ENCODE measurements at places on chromosomes 7 and 10.

- H3K4me1 ChIP-seq = no peaks in the 10 kb centered on the region
- H3K27me3 ChIP-seq = no peaks in the 10 kb centered on the region
- H3K27ac ChIP-seq = no peak overlapping the region
- no peak overlapping the region for H3K4me3 ChIP-seq
- DNase-seq = no peak
- no peaks in the 10 kb centered on the region for H3K36me3 ChIP-seq
Observed at GRCh38 chr7:71206184-71206583, 74.2 kb downstream of the GALNT17 start.

DNA sequence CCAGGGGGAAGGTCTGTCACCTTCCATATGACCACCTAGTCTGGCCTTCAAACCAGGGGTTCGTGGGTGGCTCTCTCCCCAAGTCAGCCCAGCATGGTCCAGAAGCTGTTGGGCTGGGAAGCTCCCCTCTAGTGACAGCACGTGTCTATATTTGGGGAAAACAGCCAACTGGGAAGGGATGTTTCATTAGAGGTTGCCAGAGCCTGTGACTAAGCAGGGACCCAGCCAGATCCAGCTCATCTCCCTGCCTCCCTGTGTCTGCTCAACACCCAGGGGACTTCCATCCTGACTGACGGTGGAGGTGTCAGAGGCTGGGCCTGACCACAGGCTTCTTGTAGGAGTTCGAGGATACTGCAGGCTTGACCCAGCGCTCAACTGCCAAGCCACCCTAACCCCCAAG lies 10.5 kb downstream of the STYXL1 start:
- H3K4me1 ChIP-seq = no peaks in the 10 kb centered on the region
- no peak overlapping the region for H3K27ac ChIP-seq
- no peak overlapping the region for H3K4me3 ChIP-seq
- no peaks in the 10 kb centered on the region for H3K27me3 ChIP-seq
- H3K36me3 ChIP-seq = no peaks in the 10 kb centered on the region

- no peaks in the 10 kb centered on the region for H3K27me3 ChIP-seq
- DNase-seq = no peak
- no peak overlapping the region for H3K4me3 ChIP-seq
- no peaks in the 10 kb centered on the region for H3K36me3 ChIP-seq
- H3K4me1 ChIP-seq = no peaks in the 10 kb centered on the region
Observed at GRCh38 chr7:18890885-18891621, 226.4 kb downstream of the TWIST1 start.

DNA sequence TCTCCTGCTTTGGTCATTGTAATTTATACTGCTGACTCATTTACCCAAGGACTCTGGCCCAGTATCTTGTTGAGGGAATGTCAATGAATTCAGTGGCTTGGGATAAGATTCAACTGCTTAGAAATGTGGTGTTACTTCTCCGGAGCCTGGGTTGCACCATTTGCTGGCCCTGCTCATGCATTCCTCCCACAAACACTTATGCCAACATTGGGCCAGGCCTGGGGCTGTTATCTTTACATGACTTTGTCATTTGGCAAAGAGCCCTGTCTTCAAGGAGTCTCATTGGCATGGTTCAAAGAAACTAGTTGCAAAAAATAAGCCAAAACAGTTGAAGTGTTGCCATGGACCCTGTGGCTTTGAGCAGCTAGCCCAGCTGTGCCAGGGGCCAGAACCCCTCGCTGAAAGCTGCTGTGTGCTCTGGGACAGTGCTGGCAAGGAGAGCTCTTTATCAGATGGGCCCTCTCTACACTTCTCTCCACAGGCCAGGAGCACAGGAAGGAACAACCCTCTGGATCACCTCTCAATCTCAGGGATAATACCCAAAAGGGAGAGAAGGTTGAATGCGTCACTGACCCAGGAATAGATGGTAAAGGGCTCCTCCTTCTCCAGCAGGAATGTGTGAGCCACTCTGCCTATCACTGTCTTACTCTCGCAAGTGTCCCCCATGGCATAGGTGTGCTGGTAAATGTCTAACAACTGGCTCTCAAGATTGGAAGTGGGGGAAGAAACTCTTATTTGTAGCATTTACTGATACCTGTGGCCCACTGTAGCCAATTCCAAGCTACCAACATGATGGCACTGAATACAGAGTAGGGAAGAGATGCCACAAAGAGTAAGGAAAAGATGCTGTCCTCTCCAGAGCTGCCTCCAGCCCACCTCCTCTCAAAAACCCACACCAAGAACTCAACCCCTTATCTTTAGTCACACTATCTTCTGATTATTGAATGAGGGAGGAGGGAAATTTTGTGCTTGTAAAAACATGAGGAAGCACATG lies 23.5 kb upstream of the PDE1C start:
- H3K27me3 ChIP-seq = no peaks in the 10 kb centered on the region
- no peaks in the 10 kb centered on the region for H3K4me1 ChIP-seq
